Mesendoderm (in vitro differentiated cells): ENCODE measurements at places on chromosomes 7 and 10.

GRCh38 chr10:18681971-18682411 is 22.8 kb downstream of the ARL5B start:
- no peaks in the 10 kb centered on the region for H3K27me3 ChIP-seq
- H3K4me1 ChIP-seq, result no peaks in the 10 kb centered on the region
- H3K36me3 ChIP-seq, result no peaks in the 10 kb centered on the region

DNA sequence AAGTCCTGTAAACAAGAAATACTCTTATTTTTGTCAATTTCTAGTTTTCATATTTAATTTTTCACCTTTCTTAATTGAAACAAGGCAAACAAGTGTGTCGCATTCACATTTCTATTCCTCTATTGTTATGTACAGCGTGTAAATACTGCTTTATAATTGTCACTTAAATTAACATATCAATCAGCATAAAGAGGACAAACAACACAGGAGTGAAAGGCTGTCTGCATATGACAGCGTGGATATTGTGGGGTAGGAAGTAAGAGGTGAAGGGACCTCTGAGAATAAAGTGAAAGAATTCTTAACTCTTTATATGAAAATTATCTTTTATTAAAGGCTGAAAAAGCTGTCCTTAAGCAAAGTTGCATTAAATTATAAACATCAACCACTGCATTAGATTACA is 797.9 kb upstream of the COBL start:
- H3K27me3 ChIP-seq, result no peaks in the 10 kb centered on the region
- no peak overlapping the region for H3K27ac ChIP-seq
- H3K36me3 ChIP-seq, result no peaks in the 10 kb centered on the region
- DNase-seq, result no peak
- H3K4me3 ChIP-seq, result no peak overlapping the region

DNA sequence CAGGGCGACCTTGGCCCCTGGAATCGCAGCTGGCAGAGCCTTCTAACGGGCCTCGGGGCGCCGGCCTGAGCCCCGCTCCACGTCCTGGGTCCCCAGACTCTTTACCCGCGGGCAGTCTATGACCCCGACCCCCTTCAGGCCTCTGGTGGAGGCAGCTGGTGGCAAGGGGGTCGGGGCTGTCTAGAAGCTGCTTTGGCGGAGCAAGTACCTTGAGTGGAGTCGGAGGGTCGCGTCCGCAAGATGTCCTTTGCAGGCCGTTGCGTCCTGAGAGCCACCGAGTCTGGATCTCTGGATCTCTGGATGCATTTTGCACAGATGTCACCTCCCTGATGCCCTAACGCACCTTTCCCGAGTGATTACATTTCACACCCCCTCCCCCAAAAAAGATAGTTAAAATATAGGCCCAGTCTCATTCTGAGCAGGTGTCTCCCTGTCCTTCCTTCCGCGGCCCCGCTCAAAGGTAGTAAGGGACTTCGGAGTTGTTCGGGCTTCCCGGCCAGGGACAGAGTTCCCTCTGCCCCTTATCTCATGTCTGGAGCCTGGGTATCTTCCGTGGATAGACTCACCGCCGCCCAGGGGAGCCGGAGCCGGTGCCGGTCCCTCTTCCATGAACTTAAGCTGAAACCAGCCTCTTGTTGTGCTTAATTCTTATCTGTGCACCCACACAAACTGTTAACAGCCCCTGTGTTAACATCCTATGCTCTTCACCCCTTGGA is 457 bp downstream of the ACADSB start:
- no peaks in the 10 kb centered on the region for H3K36me3 ChIP-seq
- peak; percentile 47 for DNase-seq
- peaks cover 2% of the 10 kb centered on the region for H3K4me1 ChIP-seq
- H3K4me3 ChIP-seq, result peak overlapping the region; percentile 65
- H3K27me3 ChIP-seq, result no peaks in the 10 kb centered on the region

DNA sequence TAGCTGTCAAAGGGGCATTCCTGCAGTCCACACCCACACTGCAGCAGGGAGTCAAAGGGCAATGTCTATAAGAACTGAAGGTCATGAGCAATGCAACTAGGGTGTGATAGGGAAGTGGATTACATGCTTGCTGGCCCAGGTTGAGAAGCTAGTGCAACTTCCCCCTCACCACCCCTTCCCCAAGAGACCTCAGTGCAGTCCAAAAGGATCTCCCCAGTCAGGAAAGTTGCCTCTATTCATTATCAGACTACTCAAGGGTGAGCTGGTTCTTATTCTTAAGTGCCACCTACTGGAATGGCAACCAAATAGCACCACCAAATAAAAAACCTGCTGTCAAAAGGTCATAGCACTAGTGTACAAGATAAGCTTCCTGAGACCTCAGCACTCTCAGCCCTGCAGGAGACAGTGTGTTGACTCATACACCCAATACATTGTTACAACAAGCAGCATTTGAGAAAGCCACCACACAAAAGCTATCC is 28.2 kb downstream of the MTERF1 start:
- no peak overlapping the region for H3K27ac ChIP-seq
- H3K4me1 ChIP-seq, result no peaks in the 10 kb centered on the region
- H3K27me3 ChIP-seq, result no peaks in the 10 kb centered on the region
- no peaks in the 10 kb centered on the region for H3K36me3 ChIP-seq
- H3K4me3 ChIP-seq, result no peak overlapping the region

- H3K27ac ChIP-seq, result peak overlapping the region; percentile 75
- no peaks in the 10 kb centered on the region for H3K36me3 ChIP-seq
These were observed 31.7 kb upstream of the EPC1 start for GRCh38 chr10:32378363-32379317.

- no peak overlapping the region for H3K27ac ChIP-seq
- no peaks in the 10 kb centered on the region for H3K27me3 ChIP-seq
- no peaks in the 10 kb centered on the region for H3K4me1 ChIP-seq
- no peak overlapping the region for H3K4me3 ChIP-seq
- DNase-seq, result no peak
These were observed 10.8 kb upstream of the CLDN4 start for GRCh38 chr7:73820013-73820412.

DNA sequence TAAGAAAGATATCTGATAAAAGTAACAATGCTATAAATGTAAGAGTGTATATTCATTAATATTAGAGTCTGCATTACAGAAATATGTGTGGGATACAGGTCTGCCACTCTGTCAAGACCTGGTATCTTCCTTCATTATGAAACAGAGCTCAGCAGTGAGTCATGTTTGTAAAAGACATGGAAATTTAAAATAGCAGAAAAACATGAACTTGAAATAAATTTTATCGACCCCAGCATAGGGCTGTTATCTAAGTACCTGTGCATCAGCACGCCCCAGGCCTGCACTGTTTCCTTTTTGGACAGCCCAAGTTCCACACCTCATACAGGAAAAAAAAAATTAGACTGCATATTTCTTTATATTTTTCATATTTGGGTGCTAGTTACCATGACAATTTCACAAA is 58.0 kb upstream of the ZPBP start:
- no peaks in the 10 kb centered on the region for H3K27me3 ChIP-seq
- DNase-seq, result no peak
- no peak overlapping the region for H3K4me3 ChIP-seq
